Right lobe of liver (tissue), 6 donors: ENCODE measurements at places on chromosomes 7 and 10. TPM values are rescaled to one million over a fixed set of nuclear protein-coding genes. Genes with fewer than 3 reads are reported as not detected.

The FUOM gene
- 94.1 TPM for total RNA-seq

The CALML3 gene
- not detected for total RNA-seq

The TMEM106B gene
- 26.9 TPM for total RNA-seq

GRCh38 chr7:30348083-30348560, 63.7 kb downstream of the ZNRF2 start:
- no peak overlapping the region for H3K27ac ChIP-seq
- no peaks in the 10 kb centered on the region for H3K4me1 ChIP-seq
- H3K4me3 ChIP-seq, result no peak overlapping the region
- no peaks in the 10 kb centered on the region for H3K36me3 ChIP-seq
- no peak for DNase-seq
